Stimulated activated memory B cell treated with anti-CD40 and anti-IgM and Interleukin-4, amounts not matched to agents 10 μg/mL and 1 μg/mL and 100 μg/mL, for 72 hours (primary cell): ENCODE measurements at places on chromosomes 12 and 14.

GRCh38 chr14:41385797-41386196 is 220.9 kb upstream of the LRFN5 start:
- no peak for ATAC-seq

GRCh38 chr14:94378527-94379290 is 9.7 kb downstream of the SERPINA1 start:
- ATAC-seq = no peak

DNA sequence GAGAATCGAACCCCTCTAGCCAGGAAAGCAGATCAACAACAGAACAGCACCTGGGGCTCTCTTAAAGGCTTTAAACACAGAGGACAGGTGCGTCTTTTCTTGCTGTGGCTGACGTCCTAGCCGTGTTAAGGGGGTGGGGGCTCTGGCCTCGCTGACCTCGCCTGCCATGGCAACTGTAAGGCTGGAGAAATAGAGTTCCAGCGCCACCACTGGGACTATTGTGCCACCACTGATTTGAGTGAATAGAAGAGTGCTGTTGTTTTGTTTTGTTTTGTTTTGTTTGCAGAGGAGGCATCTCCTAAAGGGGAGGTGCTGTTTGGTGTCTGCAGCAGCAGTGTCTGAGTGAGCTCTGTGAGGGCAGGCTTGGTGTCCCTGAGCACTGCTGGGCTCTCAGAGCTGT is 34.2 kb upstream of the PRMT8 start:
- ATAC-seq = no peak

DNA sequence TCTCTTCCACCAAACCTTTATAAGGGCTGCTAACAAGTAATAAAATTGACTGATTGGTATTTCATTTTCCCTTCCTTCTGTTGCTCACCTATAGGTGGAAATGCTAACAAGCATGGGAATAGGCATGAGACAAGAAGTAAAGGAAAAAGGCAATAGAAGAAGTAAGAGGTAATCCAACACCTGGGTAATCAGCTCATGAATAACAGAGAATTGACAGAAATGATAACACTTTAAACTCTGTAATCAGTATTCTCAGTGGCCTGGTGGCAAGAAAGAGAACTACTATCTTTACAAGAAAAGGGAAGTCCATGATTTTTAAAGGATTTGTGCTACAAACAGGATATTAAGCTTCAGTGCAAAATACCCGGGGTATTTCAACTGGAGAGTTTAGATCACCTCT is 737.8 kb downstream of the RERGL start:
- no peak for ATAC-seq

DNA sequence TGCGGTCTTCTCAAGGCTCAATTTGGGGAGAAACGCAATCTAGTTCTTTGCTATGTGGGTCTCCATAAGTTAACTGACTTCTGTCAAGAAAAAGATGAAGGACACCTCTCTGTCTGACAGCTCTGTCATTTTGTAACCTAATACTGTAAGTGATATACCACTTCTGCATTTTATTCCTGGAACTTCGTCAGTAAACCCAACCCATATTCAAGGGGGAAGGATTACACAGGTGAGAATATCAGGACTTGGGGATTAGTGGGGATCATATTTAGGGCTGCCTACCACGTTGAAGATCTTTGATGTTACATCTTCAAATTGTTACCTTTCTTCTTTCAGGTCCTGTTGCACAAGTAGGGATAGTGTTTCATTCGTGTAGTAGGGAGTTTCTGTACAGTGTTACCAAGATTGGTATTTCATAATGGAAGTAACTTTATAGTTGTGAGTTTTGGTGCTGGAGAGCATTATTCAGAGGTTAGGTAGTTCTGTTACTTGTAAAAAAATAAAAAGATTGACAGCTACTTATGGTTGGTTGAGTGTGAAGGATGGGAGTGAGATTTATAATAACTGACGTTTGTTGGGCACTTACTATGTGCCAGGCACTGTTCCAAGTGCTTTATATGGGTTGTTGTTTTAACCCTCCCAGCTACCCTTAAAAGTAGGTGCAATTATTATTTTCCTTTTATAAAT is 1.6 kb downstream of the TMEM260 start:
- ATAC-seq = no peak

GRCh38 chr14:104735830-104736642 is 12.0 kb downstream of the ADSS1 start:
- ATAC-seq = no peak
